ENCODE measurements at places on chromosomes 13 and 19.

GRCh38 chr13:70708775-70709174, 600.5 kb upstream of the KLHL1 start:
- DNase-seq: no peak

DNA sequence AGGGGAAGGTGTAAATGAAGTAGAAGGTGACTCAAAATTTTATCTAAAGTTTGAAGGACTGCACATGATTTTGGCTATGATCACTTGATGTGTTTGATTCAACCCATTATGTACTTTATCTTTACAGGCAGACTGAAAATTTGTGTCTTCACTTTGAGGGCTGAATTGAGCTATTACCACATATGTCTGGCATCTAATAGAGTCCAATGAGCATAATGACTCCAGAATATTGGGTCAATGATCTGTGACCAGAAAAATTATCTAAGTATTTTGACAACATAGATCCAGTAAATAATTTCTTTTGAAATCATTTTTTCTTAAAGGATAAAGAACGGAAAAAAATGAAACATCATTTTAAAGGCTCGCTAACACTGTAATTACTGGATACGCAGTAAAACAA, 2810.0 kb downstream of the PCDH9 start:
- no peak for DNase-seq

DNA sequence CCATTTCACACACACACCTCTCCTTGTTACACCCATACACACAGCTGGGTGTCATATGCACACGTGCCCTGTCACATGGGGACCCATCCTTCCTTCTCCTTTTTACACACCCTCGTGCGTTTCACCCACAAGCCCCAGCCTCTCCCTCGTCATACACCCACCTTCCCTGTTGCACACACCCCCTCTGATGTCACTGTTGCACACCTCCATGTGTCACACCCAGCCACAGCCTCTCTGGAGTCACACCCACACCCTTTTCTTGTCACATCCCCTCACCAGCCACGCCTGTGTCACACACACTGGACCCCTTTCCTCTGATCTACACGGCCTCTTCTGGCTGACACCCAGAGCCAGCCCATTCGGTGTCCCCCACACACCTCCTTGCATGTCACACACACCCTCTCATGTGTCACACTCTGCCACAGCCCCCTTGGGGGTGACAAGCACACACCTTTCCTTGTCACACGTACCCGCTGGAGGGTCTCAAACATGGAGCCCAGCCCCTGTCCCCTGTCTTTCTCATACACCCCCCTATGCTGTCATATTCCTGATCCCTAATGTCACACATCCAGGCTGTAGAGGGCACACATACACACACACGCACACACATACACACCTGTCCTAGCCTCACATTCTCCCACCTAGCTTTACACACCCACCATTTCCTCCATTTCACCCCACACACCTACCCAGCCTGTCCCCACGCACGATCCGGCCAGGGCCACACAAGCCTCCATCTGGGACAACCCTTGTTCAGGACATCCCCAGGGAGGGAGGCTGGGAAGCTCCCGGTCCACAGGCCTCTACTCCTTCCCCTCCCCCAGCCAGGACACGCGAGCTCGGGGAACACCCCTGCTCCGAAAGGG, 1.4 kb downstream of the NOVA2 start:
- no peak for DNase-seq

- no peak for DNase-seq
Measured at GRCh38 chr13:74423434-74423833, 289.2 kb upstream of the KLF12 start.

DNA sequence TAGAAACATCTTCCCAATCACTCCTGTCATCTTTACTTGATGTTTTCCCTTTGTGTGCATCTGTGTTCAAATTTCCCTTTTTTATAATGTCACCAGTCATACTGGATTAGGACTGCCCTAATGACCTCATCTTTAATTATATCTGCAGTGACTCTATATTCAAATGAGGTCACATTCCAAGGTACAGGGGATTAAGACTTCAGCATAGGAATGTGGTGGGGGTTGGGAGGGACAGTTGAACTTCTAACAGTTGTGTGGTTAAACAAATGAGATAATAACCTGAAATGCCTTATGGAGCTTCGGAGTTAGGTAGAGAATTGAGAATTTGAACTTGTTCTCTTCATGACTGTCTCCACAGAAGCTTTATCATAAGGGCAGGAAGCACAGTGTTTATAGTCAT, 23.0 kb downstream of the PAN3 start:
- no peak for DNase-seq

DNA sequence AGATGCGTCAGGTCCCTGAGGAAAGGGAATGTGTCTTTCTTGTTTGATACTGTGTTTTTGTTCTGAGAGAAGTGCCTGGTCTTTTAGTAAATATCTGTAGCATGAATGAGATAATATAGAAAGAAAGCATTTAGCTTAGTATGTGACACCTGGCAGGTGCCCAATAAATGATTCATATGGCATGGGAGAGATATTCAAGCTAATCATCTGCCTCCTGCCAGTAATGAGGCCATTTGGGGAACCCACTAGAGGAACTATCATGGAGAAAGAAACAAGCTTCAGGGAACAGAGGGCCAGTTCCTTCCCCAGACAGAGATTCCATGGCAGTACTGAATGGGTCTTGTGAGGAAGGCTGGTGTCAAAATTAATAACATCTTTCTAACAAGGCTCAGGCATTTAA, 603.9 kb downstream of the DCT start:
- no peak for DNase-seq

GRCh38 chr13:48729856-48730255, 76.1 kb downstream of the CYSLTR2 start:
- DNase-seq: no peak
